Natural killer cell treated with Interleukin-12 subunit alpha and Interleukin-12 subunit beta and Interleukin-15 and Interleukin-18, amount 100 ng/mL, for 72 hours (primary cell): ENCODE measurements at places on chromosomes 12 and 14. TPM values are rescaled to one million over a fixed set of nuclear protein-coding genes. Genes with fewer than 3 reads are reported as not detected.

CNTN1 gene
- total RNA-seq = not detected

CLEC2D gene
- 122 TPM for total RNA-seq

HOXC11 gene
- not detected for total RNA-seq

DNA sequence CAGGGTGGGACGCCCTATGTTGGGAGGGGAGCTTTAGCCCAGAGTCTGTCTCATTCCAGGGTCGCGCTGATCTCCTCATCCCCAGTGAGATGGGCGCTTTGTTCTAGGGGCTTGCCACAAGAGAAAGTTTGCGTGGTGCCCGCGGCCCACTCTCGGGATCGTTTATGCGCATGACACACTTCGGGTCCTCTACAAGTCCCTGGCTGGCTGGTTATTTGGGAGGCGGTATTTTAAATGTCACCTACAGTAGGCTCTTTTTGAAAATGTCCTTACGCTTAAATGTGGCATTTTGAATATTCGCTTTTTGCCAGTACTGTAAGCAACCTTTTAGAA is 541 bp downstream of the GOLT1B start:
- no peak for DNase-seq

- DNase-seq = no peak
Measured at GRCh38 chr12:105954951-105955931, 183.5 kb downstream of the NUAK1 start.

PMEL gene
- 0.40 TPM for total RNA-seq
